Naive B cell (primary cell): ENCODE measurements at places on chromosomes 4 and X. TPM values are rescaled to one million over a fixed set of nuclear protein-coding genes. Genes with fewer than 3 reads are reported as not detected.

DNA sequence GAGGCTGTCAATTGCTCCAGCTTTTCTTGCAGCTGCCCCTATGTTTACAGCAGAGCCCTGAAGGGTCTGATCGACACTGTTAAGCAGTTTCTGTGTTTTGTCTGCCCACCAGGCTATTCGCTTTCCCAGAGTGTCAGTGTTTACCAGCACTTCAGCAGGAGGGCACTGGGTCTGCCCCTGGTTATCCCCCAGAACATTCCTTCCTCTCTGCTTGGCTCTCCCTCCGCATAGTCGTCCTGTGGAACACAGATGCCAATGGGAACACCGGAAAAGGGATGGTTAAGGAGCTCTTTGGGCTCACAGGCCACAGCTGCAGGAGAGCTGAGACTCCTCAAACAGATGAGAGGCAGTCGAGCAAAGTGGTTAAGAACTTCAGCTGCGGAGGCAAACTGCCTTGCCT lies 71.3 kb upstream of the FBXW7 start:
- DNase-seq = no peak

DNA sequence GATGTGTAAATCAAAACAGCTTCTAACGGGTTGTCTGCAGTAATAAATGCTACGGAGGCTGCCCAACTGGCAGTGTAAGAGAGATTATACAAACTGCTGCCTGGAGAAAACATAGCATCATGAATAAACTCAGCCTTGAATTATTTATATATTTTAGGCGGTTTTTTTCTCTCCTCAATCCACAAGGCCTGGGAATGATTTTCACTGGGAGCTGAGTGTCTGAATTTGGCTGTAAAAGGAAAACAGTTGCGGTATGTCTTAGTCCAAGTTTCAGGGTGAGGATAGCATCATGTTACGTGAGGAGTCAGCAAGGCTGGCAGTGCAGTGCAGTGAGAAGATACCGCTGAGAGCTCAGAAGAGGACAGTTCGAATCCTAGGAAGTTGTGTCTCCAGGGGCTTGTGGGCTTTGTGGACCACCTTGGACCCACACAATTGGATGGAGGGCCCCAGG lies 291.5 kb upstream of the BOD1L1 start:
- DNase-seq = no peak

GRCh38 chrX:98607739-98608138 lies 1724.0 kb downstream of the RPA4 start:
- no peak for DNase-seq

DNA sequence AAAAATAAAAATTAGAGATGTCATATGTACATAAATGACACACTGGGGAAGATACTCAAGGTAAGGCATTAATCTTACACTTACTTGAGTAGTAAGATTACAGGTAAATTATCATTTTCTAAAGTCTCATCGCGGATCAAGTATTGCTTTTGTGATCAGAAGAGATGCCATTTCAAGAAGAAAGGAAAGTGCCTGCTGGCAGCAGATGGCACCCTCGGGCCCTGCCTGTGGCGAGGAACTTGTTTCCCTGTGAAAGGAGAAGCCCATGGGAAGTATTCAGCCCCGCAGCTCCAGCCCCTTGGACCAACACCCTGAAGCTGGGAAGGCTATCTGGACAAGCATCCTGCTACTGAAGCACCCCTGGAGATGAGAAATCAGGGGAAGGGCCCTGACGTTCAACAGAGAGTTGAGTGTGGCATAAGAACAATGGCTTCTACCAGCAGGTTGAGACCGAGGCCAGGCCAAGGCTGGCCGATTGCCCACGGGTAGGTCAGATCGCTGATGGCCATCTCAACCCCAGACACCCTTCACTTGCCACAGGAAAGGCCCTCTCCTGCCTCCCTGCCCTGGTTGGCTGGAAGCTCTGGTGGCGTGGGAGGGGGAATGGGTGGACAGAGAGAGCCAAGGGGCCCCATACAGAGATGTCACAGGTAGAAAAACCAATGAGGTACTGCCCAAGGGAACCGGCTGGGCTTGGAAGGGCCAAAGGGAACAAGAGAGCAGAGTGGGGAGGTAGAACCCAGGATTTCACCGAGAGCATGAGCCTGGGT lies 18.8 kb upstream of the MXD4 start:
- no peak for DNase-seq

- no peak for DNase-seq
Observed at GRCh38 chrX:107119283-107119682, 661 bp upstream of the RBM41 start.

DNA sequence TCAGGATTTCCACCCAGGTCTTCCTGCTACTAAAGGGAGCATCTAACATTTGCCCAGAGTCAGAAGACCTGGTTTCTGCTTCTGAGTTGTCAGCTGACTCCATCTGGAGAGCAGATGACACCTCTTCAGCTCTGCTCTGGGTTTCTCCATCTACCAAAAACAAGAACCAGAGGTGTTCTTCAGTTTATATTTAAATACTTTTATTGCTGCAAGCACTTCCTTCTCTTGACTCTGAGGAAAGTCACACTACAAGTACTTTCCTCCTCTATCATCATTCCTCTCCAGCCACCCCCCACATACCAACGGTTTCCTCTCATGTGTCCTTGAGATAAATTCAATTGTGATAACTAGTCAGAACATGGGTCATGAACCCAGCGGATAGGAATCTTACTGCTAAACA lies 88.4 kb downstream of the PPP3CA start:
- DNase-seq = no peak

DNA sequence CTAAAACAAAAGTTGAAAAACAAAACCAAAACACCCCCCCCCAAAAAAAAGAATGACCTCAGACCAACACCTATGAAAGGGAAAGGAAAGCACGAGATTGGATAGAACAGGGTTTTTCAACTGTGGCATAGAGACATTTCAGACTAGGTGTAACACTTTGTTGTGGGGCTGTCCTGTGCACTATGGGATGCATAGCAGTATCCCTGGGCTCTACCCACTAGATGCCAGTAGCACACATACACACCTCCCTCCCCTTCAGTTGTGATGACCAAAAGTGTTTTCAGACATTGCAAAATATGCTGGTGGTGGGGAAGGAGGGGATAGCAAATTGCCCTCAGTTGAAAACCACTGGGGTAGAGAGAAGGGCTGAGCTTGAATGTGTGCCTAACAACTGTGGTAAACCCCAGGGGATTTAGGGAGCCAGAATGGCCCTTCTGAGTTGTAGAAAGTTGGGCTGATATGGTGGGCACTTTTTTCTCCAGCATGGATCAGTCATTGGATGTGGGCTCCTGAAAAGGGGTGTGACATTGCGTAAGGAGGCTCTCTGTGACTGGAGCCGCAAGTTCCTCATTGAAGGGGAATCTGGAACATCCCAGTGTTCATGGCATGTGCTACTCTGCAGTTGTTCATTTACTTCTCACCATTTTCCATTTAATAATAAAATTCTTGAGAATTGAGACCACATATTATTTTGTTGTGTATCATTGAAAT lies 8.8 kb upstream of the GEMIN8 start:
- no peak for DNase-seq

DNA sequence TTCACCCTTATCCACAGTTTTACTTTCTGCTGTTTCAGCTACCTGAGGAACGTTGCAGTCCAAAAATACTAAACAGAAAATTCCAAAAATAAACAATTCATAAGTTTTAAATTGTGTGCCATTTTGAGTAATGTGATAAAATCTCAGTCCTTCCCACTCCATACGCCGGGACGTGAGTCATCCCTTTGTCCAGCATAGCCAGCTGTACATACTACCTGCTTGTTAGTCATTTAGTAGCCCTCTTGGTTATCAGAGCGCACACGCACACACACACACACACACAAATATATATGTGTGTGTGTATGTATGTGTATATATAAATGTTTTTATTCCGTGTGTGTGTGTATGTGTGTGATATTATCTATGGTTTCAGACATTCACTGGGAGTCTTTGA lies 4.8 kb upstream of the CCSER1 start:
- DNase-seq = no peak

- no peak for DNase-seq
Observed at GRCh38 chr4:128322311-128322710, 34.7 kb upstream of the PGRMC2 start.

DNA sequence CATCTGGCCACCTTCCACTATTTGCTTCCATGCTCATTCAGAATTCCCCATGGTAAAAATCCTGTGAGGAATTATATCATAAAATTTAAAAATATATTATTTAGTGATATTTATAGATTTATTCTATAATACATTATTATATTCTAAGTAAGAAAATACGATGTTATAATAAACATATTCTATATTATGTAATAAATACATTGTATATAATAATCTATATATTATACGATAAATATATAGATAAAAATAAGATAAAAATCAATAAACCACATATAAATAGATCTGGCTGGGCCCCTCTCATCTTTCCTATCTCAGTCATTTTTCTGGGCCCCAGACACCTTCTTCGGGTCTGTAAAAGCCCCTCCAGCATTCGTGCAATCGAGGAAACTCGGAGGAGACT lies 68.5 kb downstream of the DCTD start:
- DNase-seq = no peak

DNA sequence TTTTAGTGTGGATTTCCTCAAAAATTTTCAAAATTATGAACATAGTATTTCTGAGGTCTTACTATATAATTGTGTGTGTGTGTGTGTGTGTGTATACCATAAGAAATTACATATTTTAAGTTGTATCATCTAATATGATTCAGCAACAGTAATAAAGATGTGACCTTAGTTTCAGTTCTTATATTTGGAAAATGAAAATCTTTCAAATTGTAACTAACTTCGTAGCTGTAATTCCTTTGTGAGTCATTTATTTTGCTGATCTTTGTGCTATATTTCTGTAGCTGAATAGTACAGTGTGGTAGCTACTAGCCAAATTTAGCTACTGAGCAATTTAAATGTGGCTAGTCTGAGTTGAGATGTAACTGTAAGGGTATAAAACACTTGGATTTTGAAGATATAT lies 116.4 kb downstream of the RAP1GDS1 start:
- no peak for DNase-seq

- DNase-seq = no peak
Observed at GRCh38 chr4:104735174-104735573, 240.5 kb upstream of the CXXC4 start.

GRCh38 chr4:40986375-40986774 lies 228.0 kb downstream of the APBB2 start:
- no peak for DNase-seq

GRCh38 chr4:148216866-148217814 lies 225.1 kb downstream of the NR3C2 start:
- DNase-seq = no peak

DNA sequence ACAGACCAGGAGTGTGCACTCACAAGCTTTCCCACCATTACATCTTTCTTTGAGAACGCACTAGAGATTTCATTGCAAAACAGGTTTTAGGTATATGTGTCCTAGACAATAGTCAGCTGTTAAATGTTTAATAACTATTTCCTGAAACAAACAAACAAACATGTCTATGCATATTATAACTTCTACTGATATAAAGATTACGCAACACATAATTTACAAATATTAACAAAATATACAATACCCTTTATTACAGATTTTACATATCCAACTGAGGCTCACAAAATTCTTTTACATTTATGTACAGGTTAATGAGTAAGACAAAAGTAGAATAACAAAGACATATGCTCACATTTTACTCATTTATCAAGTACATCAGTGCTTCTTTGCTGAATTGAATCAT lies 1554.0 kb upstream of the PCDH10 start:
- DNase-seq = no peak

- DNase-seq = no peak
Observed at GRCh38 chr4:77579406-77580076, 26.1 kb upstream of the CXCL13 start.

DNA sequence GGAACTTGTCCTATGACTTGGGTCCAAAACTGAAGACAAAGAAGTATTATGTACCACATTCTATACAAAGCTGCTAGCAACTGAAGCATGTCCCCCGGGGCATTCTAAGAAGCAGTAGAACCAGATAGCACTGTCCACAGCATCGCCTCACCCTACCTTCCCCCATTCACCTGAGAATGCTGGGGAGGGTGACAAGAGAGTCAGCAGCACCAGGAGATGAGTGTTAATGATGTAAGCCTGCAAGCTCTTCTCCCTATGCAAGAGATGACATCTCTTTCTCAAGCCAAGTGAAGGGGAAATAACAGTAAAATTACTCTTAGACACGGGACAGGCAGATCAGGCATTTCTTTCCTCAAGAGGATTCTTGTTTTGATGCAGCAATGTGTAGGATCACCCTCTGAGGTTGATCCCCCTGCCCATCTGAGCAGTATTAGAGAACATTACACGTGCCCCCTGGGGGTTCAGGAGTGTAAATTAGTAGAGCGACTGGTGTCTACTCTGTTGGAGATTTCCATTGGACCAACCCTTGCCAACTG lies 13.9 kb upstream of the TLR1 start:
- DNase-seq = no peak

The PPEF2 gene
- polyA plus RNA-seq = not detected

The UCP1 gene
- polyA plus RNA-seq = not detected

The SOWAHD gene
- 4.7 TPM for polyA plus RNA-seq

The C1QTNF7 gene
- polyA plus RNA-seq = not detected

The USO1 gene
- 28.6 TPM for polyA plus RNA-seq

The TRPC5OS gene
- polyA plus RNA-seq = not detected
